Amygdala (tissue), 56 donors: ENCODE measurements at places on chromosomes 5 and 9.

GRCh38 chr9:104863180-104863883 lies 64.6 kb downstream of the ABCA1 start:
- no peak for DNase-seq

- DNase-seq, result no peak
These were observed 29.1 kb upstream of the PLCXD3 start for GRCh38 chr5:41539454-41539853.

DNA sequence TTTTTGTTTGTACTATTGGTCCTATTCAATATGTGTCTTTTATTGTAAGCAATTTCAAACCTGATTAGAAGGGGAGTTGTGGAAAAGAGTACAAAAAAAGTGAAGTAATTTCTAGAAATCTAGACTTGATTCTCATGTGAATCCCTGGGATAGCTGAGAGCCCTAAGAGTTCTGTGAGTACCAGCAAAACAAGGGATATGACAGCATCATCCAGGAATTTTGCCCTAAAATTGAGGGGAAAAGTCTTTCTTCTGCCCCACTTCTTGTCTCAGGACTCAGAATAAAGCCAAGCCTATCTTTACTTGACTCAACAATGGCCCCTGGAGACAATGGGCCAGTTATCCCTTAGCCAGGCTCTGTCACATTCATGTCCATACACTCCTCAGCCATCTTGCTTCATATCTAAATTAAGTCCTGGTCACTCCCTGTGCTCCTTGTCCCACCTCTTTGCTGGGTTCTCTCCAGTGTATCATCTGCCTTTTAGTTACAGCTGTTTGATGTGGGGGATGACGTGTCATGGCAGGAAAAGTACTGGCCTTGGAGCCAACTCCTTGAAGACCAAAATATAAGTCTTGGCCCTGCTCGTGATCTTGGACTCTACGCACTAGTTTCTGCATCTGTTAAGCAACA lies 81.2 kb downstream of the ADAMTS12 start:
- no peak for DNase-seq

GRCh38 chr5:79454043-79454442 lies 59.9 kb downstream of the HOMER1 start:
- DNase-seq, result no peak

- no peak for DNase-seq
These were observed 8.7 kb downstream of the EBF1 start for GRCh38 chr5:159091065-159091464.

DNA sequence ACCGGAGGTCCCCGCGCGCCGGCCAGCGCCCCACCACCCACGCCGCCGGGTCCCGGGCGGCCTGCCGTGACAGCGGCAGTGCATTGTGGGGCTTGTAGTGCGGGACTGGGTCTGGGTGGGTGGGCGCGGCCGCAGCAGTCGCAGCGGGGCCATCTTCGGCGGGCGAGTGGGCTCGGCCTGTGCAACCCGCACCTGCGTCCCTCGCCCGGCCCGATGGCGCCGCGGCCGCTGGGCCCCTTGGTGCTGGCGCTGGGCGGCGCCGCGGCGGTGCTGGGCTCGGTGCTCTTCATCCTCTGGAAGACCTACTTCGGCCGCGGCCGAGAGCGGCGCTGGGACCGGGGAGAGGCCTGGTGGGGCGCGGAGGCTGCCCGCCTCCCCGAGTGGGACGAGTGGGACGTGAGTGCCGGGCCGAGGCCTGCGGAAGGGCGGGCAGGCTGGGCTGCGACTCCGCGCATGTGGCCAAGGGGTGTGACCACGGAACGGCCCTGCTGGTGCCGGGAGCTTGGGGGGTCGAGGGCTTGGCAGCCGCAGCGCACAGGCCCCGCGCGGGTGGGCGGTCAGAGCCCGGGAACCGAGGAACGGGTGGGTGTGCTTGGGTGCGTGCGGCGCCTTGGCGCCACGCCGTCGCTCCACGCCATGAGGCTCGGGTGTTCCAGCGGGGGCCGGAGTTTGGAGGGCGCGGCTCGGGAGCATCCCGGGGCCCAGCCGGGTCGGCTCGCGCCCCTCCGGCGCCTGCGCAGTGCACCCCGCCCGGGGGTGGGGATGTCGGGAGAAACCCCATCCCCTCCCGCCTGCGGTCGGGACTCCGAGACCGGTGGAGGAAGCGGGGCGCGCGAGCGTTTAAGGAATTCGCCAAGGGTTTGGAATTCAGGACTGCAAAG lies at the start of gene ARL10:
Gene ARL10, plus strand, starts transcription at position 137 of the 881 bp plus-strand sequence. Its CDS starts 77 bp downstream, at position 214.
- DNase-seq, result peak; percentile 24

- no peak for DNase-seq
These were observed 8.8 kb downstream of the ARPC5L start for GRCh38 chr9:124870723-124871122.

DNA sequence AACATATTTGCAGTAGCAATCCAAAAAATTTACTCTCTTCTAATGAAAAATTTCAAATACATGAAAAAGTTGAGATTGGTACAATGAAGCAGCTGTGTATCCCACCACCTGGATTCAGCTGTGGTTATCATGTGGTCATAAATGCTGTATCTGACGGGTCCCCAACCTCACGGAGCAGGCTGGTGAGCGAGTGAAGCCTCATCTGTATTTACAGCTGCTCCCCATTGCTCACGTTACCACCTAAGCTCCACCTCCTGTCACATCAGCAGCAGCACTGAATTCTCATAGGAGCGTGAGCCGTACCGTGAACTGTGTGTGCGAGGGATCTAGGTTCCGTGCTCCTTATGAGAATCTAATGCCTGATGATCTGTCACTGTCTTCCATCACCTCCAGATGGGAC lies 6.8 kb upstream of the RNF130 start:
- DNase-seq, result no peak

DNA sequence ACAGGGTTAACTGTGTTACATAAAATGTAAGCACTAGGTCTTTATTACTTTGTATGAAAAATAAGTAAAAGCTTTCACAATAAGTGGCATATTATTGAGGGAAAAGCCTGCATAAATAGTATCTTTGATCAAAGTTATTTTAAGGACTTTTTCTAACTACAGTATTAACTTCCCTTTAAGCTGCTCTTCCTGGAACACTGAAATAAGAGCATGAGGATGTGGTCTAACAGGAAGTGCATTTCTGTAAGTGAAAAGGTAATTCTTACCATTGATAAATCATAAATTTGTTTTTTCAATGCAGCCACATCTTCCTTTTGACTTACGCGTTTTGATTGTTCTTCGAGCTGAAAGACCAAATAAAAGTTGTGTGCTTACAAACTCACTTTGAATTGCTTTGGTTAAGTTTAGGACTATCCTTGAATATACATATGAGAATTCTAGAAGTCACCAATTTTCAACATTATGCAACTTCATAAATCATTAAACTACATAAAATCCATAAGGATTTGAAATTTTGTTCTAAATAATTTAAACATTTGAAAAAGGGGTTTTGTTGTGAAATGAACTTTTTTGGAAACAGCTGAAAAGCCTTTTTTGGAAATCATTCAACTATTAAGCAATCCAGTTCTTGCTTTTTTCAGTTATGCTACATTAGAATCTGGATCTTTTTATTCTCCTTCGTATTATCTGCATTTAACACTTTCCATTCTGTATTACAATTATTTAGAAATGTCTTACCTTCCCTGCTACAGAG lies 50.6 kb downstream of the RASEF start:
- no peak for DNase-seq

- no peak for DNase-seq
These were observed 37.9 kb downstream of the FAT2 start for GRCh38 chr5:151553130-151553670.

GRCh38 chr5:87946271-87946670 lies 322.4 kb downstream of the TMEM161B start:
- no peak for DNase-seq

DNA sequence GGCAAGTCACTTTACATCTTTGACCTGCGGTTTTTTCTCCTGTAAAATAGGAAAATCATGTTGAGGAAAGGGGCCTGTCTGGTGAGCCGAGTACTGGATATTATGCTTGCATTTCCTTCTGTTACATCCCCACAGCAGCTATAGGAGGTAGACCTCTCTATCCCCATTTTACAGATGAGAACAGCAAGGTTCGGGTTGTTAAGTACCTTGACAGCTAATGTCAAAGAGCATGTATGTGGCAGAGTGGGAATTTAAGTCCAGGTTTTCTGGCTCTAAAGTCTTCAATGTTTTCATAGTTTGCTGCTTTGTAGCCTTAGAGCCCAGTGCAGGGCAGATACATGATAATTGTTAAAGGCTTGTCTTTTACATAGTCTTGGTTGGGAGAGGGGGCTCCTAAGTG lies 2.8 kb downstream of the TMEM268 start:
- DNase-seq, result no peak

DNA sequence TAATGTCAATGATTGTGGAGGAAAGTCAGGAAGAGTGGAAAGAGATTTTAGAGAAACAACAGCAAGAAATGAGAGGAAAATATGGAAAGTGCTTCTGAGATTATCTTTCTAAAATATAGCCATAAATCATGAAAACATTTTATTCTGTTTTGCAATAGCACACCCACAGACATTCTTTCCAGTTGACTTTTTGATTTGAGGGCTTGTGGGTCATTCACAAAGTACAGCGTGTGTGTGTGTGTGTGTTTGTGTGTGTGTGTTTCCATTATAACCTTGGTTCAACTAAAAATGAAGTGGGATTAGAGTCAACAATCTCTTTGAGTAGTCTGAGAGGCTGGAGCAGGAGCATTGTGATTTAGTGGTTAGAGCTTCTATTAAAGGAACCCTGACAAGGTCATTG lies 116.6 kb upstream of the GAS1 start:
- DNase-seq, result no peak

- peak; percentile 3 for DNase-seq
These were observed 47.1 kb upstream of the SH3GL2 start for GRCh38 chr9:17531642-17532254.

GRCh38 chr9:81979196-81979595 lies 9.4 kb upstream of the SPATA31D1 start:
- no peak for DNase-seq

DNA sequence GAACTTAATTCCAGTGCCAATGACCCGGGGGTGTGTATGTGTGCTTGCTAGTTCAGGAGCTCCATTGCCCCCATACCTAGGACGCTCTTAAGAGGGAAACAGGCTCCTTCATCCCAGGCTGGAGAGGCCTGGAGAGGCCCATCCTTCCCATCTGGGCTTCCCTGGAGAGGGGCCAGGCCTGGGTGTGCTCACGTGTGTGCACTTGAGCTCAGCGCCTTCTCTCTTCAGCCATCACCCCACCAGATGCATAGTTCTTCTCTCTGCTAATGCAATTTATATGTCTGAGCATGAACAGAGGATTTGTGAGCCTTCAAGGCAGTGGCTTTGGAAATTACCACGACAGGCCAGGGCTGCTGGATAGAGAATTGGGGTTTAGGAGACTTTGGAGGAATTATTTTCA lies 48.6 kb upstream of the SHB start:
- DNase-seq, result no peak

- DNase-seq, result no peak
These were observed 28.3 kb upstream of the NIPAL4 start for GRCh38 chr5:157431544-157432200.

DNA sequence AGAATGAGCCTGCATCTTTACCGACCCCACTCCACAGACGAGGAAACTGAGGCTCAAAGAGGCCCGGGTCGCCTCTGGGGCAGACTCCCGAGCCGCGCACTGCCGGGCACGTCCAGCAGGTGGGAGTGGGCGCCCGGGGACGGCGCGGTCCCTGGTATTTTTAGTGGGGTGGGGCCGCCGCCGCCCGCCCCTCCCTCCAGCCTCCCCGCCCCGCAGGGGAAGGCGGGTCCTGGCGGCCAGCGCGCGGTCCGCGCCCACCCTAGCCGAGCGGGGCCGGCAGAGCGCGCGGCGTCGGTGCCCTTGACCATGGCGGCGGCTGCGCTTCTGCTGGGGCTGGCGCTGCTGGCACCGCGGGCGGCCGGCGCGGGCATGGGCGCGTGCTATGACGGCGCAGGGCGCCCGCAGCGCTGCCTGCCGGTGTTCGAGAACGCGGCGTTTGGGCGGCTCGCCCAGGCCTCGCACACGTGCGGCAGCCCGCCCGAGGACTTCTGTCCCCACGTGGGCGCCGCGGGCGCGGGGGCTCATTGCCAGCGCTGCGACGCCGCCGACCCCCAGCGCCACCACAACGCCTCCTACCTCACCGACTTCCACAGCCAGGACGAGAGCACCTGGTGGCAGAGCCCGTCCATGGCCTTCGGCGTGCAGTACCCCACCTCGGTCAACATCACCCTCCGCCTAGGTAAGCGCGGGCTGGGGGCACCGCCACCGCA lies at the start of gene LAMC3:
Gene LAMC3, plus strand, starts transcription at position 266 of the 710 bp plus-strand sequence. Its CDS starts 41 bp downstream, at position 307.
- DNase-seq, result no peak

GRCh38 chr5:13536933-13537332 lies 407.6 kb downstream of the DNAH5 start:
- DNase-seq, result no peak

GRCh38 chr5:177389241-177390169 lies 5.3 kb downstream of the SLC34A1 start:
- DNase-seq, result no peak

DNA sequence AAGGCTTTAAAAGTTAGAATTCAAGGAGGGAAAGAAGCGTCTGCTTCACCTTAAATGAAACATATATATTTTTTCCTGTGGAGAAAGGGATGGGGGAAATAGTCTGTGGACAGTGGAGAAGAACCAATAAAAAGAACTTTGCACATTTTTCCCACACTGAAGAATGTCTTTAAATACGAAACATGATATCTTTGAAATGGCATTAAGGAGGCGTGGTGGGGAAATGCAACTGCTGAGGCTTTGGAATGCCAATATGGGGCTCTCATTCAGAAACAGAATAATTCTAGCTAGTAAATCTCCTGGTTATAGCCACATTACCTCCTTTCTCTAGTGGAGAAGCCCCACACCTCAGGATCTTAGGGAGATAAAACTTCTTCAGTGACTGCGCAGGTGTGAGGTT lies 46.8 kb downstream of the TNC start:
- DNase-seq, result no peak

DNA sequence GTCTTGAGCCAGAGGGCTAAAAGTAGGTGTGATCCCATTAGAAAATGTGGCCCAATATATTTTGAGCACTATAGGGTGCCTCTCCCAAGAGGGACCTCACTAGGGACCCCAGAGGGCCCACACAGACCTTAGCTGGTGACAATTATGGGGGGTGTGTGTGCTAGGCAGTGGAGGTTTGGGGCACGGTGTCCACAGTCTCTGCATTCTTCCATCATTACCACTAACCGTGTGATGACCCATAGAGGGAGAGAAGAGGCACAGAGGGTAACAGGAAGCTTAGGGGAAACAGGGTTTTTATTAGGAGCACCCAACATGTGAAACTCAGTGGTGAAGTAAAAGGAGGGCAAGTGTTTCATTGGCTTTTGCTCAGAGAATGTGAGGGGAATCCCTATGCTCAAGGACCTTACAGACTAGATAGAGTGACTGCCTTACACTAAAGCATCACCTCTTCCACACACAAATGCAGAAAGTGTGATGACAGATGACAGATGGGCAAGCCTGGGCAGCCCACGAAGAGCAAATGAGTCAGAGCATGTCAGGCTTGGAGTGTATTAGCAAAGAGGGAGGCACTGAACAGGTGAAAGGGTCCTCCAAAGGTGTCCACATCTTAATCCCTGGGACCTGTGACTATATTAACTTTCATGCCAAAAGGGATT lies 2.5 kb upstream of the ACTL7A start:
- no peak for DNase-seq

GRCh38 chr5:93874080-93874479 lies 132.7 kb upstream of the POU5F2 start:
- DNase-seq, result no peak
